ENCODE measurements at places on chromosomes 1 and 21. TPM values are rescaled to one million over a fixed set of nuclear protein-coding genes. Genes with fewer than 3 reads are reported as not detected.

GRCh38 chr1:160781914-160782689 is 13.9 kb upstream of the LY9 start:
- DNase-seq = no peak

DNA sequence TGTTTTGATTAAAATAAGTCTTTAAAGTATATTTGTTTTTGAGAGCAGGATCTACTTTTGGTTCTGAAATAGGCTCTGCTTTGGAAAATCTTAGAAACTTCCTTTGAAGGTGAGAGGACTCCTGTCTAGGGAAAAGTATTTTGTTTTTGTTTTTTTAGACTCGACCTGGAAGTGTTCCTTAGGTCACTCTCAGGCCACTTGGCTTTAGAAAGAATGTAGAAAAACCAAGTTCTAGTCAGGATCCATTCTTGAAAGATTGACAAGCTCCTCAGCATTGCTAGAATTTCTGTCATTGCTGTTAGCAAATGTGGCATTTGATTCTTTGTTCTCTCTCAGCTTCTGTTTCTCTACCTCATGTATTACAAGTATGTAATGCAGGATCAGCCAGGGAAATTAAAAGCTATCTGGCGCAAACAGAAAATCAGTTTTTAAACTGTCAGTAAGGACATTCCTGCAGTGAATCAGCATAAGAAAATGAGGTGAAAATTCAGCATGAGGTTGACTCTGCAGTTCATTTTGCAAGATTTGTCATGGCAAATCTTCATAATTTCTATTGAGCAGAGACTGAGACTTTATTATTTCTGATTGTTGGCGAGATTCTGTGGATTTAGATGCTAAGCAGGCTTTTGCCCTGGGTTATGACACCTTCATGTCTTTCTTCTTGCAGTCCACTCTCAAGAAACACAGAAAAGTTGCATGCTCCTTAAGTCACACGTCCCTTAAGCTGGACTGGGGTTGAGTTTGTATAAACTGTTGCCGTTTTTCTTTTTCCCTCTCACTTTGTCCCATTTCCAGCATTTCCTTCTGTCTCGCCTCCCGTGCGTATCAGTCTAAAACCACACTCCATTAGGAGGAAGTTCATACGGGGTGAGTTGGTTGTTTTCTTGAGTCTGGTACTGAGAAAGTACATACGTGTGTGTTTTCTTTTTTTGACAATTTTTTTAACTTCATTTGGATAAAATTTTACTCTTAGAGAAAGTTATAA is 12.6 kb downstream of the NTPCR start:
- DNase-seq = no peak

GRCh38 chr1:228276174-228276831 is 68.5 kb downstream of the OBSCN start:
- DNase-seq = peak; percentile 18

DNA sequence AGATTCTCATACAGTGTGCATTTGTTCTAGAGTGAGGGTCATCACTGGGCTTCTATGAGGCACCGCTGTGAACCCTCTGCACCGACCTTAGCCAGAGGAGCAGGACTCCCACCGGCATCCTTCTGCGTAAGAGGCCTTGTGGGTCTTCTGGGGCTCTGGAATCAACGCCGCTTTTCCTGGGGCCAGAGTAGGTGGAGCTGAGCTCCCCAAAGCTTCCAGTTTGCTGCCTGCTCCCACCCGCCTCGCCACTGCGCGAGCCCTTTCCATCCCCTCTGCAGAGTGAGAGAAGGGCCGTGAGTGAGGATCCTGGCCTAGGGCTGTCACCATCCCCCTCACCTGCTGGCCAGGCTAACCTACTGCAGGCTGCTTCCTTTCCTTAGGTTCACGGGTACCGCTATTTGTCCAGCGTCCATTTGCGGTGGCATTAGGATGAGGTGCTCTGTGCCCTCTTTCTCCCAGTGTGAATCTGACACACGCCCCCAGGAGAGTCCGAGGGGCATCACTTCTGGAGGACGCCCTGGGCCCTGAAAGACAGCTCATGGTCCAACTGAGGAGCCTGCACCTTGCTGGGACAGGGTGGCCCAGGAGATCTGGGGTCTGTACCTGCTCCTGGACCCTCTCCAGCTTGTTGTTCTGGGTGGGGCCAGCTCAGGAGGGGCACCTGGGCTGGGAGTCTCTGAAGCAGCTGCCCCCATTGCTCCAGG is 36.2 kb downstream of the UMODL1 start:
- DNase-seq = no peak

- no peak for DNase-seq
Measured at GRCh38 chr1:171173069-171173468, 12.0 kb upstream of the FMO2 start.

DNA sequence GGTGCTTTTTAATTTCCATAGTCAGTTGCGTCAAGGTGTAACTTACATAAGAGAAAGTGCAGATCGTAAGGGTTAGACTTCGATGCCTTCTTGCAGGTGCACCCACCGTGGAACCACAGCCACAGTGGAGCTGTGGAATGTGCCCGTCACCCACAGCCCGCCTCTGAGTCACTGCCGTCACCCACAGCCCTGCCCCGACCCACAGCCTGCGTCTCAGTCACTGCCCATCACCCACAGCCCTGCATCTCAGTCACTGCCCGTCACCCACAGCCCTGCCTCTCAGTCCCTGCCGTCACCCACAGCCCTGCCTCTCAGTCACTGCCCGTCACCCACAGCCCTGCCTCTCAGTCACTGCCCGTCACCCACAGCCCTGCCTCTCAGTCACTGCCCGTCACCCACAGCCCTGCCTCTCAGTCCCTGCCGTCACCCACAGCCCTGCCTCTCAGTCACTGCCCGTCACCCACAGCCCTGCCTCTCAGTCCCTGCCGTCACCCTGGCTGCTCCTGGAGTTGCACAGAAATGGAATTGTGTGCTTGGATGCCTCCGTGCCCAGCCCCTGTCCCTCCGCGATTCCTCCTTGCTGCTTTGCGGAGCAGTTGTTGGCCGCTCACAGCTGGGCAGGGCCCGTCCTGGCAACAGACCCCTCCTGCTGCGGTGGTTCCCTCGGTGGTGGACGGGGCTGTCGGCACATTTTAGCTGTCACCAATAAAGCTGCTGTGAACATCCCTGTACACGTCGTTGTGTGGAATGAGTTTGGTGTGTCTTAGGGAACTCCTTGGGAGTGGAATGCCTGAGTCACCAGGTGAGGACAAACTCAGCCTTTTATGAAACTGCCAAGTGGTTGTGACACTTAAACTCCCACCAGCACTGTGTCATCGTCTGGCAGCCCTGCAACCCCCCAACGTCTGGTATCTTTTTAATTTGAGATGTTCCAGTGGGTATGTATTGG is 44.9 kb upstream of the COL6A2 start:
- no peak for DNase-seq

DNA sequence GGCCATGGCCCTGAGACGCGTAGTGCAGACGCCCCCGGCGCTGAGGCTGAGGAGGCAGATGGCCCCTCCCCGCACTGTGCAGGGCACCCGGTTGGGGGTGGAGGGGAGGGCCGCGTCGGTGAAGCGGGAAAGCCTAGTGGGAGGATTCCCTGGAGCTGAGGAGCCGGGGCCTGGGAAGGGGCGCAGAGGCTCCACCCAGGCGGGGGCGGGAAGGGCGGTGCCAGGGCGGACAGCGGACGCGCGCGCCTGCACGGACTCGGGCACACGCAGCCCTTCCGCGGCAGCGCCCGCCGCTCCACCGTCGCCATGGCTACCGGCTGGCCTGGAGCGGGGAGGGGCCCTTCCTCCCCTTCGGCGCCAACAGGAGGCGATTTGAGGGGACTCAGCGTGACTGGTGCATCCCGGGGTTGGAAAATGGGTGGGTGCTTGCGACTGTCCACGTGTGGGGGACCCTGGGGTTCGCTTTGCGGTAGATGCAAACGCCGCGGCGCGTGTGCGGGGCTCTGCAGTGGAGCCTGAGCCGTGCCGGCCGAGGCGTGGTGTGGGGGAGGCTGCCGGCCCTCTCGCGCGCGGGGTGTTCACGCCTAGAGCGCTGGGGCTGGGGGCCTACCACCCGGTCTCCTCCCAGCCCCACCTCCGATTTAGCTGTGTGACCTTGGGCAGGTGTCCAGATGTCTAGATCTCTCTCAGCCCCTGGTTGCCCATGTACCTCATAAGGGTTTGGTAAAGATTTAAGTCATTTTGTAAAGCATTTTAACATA is 35.1 kb downstream of the PTPRF start:
- DNase-seq = peak; percentile 62

GRCh38 chr21:30083225-30083945 is 83.2 kb downstream of the CLDN17 start:
- no peak for DNase-seq

- peak; percentile 55 for DNase-seq
Measured at GRCh38 chr1:50023292-50024159, at the start of gene AGBL4. TSS of gene AGBL4 (minus strand) at chr1:50023954.

NID1 gene
- total RNA-seq = 40.4 TPM

CNN3 gene
- 67.9 TPM for total RNA-seq

SYDE2 gene
- total RNA-seq = 21.4 TPM

PLA2G4A gene
- 2.7 TPM for total RNA-seq

SPRR3 gene
- not detected for total RNA-seq

C1orf94 gene
- not detected for total RNA-seq

OR2M3 gene
- total RNA-seq = not detected

RGS18 gene
- 0.71 TPM for total RNA-seq

OR2G6 gene
- not detected for total RNA-seq

Measured in left ventricle myocardium inferior (tissue), 1 donor.